Stimulated activated CD8-positive, alpha-beta memory T cell treated with anti-CD3 and anti-CD28 coated beads, Interleukin-7, amount 100 ng/mL, for 48 hours (primary cell): ENCODE measurements at places on chromosomes 16 and 17.

DNA sequence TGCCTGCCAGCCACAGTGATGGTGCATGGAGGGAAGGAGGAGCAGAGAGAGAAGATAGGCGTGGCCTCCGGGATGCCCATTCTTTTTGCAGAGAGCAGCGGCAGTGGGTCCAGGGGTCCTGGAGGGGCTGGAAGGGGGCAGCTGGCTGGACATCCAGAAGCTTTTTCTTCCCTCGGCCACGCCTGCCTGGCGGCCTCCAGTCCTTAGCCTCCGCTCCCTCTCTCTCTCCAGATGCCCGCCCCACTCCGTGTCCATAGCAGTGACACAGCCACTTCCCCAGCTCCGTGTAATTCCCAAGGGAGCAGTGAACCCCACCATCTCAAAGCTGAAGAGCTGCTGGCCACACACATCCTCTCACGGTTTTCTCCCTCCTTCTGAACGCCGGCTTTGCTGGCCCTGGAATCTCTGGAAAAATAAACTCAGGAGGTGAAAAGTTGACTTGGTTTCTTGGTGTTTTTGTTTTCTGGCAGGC is 26.3 kb upstream of the CDC42EP4 start:
- DNase-seq, result no peak

DNA sequence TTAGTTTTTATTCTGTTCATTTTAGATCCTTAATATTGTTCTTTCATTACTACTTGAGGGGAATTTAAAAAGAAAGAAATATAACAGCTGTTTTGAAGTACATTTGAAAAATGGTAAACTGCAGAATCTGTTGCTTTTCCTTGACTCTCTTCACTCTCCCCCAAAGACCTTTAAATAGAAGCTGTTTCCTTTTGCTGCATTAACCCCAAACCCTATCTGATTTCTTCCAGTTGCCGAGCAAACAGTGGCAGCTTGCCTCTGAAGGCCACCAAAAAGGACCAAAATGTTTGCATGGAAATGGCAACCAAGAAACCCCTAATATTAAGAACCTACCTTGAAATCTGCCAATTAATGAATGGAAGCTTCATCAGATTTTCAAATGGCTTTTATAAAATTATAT is 37.1 kb downstream of the PRKCA start:
- no peak for DNase-seq

DNA sequence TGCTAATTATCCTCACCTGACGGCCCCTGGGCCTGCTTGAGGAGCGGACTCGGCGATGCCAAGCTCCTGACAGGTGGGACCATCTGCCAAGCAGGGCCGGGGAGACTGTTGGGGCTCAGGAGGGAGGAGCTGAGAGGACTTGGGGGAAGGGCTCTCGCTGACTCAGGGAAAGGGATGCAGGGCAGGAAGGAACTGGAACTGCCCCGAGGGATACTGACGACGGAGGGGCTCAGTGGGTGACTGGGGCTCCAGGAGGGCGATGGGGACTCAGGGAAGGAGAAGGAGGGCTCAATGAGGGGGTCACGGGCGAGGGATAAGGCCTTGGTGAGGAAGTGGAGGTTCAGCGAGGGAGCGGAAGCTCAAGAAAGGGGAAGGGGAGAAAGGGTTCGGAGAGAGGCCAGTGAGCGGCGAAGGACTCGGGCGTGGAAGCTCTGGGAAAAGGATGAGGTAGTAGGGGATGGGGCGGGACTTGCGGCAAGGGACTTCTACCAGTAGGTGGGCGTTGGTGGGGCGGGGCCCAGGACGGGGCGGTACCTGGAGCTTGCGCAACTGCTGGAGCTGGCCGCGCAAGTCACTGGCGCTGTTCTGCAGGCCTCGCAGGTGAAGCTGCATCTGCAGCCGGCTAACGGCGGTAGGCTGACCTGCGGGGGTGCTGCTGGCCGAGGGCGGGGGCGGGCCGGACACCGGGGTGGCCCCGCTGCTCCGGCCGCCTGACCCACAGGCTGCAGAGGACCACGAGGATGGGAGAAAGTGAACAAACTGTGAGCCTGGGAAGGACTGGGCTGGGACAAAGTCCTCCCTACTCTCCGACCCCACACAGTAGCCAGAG is 46.5 kb downstream of the SRCIN1 start:
- peak; percentile 89 for DNase-seq

DNA sequence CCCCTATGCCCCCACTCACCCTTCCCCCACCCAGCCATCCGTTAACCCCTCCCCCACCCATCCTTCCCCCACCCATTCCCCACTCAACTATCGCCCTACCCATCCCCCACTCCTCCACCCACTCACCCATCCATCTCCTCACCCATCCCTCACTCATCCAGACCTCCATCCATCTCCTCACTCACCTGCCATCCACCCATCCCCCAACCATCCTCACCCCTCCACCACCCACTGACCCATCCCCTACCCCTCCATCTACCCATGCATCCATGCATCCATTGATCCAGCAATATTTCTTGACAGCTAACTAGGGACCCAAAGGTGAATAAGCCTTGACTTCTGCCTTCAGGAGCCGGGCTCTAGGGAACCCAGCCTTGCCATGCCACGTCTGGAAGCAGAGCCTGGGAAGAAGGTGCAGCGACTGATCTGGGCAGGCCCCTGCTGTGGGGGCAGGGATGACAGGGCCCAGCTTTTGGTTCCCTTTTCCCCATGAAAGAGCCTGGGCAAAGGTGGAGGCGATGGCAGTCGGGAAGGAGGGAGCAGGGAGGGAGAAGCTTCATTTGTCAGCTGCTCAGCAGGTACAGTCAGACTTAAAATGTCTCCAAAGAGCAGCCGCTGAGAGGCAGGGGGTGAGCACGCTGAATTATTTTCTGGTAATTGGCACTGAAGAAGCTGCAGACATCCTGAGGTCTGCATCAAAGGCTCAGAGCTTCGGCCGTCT is 23.1 kb upstream of the DOC2B start:
- DNase-seq, result no peak

DNA sequence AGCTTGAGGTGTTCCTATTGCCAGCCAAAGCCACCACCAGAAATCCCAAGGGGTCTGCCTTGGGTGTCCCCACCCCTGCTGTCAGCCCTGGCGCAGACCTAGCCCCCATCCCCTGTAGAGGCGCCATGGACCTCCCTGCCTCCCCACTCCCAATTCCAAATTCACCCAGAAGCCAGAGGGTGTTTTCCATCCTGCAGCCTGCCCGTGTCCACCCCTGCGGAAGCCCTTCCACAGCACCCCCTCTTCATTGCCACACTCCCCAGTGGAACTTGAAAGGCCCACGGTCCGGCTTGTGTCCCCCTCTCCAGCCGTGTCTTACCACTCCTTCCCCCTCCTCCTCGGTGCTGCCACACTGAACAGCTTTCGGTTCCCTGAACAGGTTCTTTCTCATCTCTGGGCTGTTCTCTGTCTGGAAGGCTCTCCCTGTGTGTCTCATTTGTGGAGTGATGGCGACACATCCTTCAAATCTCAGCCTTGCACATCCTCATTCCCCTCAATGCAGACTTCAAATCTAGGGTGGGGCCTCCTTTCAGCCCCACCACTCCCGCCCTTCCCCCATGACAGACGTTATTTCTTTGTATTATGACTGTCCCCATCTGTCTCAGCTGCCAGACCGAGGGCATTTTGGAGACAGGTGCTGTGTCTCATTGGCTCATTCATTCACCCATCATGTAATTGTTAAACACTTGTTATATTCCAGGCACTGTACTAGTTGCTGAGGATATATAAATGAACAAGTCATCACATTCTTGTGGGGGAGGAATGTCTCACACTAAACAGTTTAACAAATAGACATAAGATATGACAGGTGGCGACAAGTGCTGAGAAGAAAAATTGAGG is 36.3 kb downstream of the ADGRG5 start:
- DNase-seq, result no peak

GRCh38 chr16:28538733-28539596 is at the start of gene NUPR1:
TSS of gene NUPR1 (minus strand) at chr16:28538974. CDS start at chr16:28538907, 67 bp downstream.
- DNase-seq, result no peak

DNA sequence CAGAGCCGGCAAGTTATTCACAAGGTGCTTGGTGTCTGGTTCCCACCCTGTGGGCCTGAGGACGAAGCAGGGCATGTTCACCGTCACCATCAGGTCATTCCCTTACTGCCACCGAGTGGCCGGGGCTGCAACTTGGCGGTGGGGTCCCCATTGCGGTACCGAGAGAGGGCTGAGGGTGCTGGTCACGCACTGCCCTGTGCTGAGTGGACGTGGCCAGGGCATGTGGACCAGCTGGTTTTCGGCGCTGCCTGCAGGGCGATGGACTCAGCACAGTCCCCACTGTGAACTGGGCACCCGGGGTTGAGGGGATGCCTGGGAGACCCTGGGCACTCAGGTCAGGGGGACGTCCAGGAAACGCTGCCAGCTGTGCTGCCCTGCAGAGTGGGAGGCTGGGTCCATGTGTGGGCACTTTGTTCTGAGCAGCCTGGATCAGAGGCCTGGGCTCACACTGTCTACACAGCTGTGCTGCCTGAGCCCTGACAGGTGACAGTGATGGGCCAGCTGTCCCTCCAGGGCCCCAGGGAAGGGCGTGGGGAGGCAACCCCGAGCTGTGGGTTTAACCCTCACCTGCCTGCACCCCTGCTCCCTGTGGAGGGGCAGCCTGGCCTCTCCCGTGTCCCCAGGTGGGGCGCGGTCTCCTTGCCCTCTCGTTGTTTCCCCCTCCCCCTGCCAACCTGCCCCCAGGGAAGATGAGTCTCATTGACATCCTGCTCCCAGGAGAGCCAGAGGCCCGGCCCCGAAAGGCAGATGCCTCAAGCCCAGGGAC is 39.3 kb upstream of the GNG13 start:
- no peak for DNase-seq

- peak; percentile 92 for DNase-seq
Observed at GRCh38 chr16:30658731-30659506, 688 bp downstream of the FBRS start.

- no peak for DNase-seq
Observed at GRCh38 chr16:87363771-87364455, 19.7 kb downstream of the FBXO31 start.

DNA sequence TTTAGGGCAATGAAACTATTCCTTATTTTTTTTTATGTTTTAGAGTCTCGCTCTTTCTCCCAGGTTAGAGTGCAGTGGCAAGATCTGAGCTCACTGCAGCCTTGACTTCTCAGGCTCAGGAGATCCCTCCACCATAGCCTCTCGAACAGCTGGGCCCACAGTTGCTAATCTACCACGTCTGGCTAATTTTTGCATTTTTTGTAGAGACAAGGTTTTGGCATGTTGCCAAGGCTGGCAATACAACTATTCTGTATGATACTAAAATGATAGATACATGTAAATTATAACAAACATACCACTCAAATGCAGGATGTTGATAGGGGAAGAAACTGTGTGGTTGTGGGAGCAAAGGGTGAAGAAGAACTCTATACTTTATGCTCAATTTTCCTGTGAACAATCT is 401.3 kb downstream of the ZFHX3 start:
- no peak for DNase-seq

- DNase-seq, result no peak
Observed at GRCh38 chr17:74971842-74972106, 785 bp downstream of the HID1 start.

DNA sequence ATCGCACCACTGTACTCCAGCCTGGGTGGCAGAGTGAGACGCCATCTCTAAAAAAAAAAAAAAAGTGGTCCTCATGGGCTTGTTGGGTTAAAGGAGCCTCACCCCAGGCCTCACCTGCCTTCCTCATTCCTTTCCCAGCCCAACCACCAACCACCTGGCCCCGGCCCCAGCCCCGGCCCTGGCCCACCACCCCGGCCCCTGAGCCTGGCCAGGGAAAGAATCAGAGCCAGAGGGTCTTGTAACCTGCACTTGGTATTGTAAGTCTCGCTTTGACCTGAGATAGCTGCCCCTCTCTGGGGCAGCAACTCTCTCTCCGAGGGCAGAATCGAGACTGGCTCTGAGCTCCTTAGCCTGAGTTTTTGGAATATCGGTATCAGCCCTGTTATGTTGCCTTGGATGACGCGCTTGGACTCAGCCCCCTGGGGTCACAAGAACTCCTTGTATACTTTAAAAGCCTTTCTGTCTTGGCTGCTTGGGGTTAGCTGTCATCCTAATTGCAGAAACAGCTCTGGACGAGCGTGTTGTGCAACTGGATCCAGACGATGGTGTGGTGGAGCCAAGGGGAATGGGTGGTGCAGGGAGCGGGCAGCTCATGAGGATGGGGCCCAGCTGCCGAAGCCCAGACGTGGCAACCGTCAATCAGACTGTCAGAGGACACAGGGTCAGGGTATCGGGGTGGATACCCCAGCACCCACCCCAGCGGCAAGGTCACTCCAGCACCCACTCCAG is 14.6 kb downstream of the SMTNL2 start:
- DNase-seq, result no peak

GRCh38 chr17:7636163-7636562 is 6.2 kb downstream of the SHBG start:
- DNase-seq, result no peak

GRCh38 chr17:57553526-57553925 is 191.6 kb downstream of the CCDC182 start:
- DNase-seq, result no peak

GRCh38 chr17:32586666-32587065 is 99.9 kb downstream of the CDK5R1 start:
- no peak for DNase-seq

DNA sequence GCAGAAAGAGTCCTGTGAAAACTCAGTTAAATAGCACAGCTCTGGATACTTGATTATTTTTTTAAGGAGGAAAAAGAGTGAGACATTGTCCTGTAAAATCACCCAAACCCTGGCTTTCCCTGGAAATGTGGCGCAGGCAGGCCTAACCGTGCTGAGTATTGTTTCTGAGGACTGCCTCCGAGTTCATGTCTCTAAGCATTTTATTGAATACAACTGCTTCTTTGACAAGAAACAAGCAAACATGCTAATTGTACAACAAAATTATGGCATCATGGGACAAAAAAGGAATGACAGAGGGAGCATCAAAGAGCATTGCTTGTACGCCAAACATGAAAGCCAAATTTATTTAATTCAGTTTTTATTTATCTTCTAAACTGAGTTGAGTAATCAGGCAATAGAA is 64.5 kb upstream of the HSBP1 start:
- DNase-seq, result no peak

GRCh38 chr17:9886141-9886930 is 18.7 kb downstream of the RCVRN start:
- DNase-seq, result no peak

- DNase-seq, result no peak
Observed at GRCh38 chr17:28467456-28468025, 5.9 kb upstream of the SLC13A2 start.

GRCh38 chr17:3929764-3930163 is 13.5 kb upstream of the P2RX1 start:
- no peak for DNase-seq

DNA sequence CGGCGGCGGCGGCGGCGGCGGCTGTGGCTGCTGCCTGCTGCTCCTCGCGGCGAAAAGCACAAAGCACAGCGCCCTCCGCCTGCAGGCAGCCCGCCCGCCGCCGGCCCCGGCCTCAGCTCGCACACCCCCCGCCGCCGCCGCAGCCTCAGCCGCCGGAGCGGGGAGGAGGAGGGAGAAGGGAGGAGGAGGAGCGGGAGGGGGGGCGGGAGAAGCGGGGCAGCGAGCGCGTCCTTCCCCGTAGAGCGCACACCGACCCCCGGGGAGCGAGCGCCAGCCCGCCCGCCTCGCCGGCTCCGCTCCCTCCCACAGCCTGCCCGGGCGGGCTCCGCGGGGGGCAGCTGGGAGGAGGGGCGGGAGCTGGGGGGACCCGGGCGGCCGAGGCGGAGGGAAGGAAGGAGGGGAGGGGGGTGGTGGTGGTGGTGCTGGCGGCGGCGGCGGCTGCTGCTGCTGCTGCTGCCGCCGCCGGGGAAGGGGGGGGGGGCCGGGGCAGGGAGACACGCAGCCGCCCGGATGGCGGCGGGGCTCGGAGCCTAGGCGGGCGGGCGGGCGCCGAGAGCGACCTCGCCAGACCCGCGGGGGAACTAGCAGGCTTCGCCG is at the start of gene UBTF:
UBTF (minus strand) TSS at position 60 of the 597 bp plus-strand sequence. CDS start 1,446 bp downstream, outside the sequence.
- DNase-seq, result no peak
